ENCODE measurements at places on chromosomes 13 and 19.

- no peak for DNase-seq
Observed at GRCh38 chr19:3649888-3650287, 23.3 kb upstream of the CACTIN start.

GRCh38 chr13:50195045-50195444 lies 179.8 kb downstream of the KCNRG start:
- no peak for DNase-seq

GRCh38 chr13:98267080-98267912 lies 90.2 kb upstream of the RNF113B start:
- no peak for DNase-seq

- DNase-seq = no peak
Observed at GRCh38 chr13:74206061-74206561, 71.9 kb upstream of the KLF12 start.

DNA sequence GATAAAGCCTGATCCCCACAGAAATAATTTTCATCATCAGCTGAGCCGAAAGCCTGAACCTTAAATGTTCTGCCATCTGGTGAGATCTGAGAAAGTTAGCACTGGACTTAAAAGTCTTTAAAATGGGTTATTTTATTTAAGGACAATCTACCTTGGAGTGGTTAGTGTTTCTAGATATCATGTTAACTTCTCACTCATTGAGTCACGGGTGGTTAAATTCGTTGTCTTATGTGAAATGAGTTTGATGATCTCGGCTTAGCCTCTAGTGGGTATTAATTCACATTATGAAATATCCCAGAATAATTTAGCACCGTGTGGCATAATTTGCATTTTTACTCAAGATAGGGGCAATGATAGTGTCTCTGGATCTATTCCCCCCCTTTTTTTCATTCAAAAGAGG lies 117.4 kb upstream of the ZNF536 start:
- no peak for DNase-seq

DNA sequence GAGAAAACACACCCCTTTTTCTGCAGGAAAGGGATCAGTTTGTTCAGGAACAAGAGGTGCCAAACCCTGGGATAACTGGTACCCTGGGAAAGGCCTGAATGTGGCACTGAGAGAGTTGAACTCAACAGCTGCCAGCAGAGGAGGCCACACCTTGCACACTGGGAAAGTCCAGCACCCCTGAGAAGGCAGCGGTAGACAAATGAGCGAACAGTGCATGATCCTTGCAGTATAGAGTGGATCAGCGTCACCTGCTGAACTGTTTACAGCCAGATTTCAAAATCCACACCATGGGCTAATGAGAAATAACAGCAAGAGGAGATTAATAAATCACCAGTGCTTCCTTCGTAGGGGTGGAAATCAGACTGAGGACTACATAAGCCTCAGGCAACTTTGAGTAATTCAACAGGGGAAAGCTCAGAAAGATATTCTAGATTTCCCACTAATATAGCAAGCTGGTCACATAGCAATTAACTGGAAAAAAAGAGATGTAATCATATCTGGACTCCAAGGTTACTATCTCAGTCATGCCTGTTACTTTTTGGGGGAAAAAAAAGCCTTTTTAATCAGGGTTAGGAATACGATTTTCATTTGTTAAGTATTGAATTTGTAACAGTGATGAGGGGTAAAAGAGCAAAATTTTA lies 52.0 kb downstream of the DCT start:
- peak; percentile 80 for DNase-seq

Measured in NCI-H1417 treated with DMSO at 0.1 percent for 48 hours (cell line).